ENCODE measurements at places on chromosomes 12 and 14.

DNA sequence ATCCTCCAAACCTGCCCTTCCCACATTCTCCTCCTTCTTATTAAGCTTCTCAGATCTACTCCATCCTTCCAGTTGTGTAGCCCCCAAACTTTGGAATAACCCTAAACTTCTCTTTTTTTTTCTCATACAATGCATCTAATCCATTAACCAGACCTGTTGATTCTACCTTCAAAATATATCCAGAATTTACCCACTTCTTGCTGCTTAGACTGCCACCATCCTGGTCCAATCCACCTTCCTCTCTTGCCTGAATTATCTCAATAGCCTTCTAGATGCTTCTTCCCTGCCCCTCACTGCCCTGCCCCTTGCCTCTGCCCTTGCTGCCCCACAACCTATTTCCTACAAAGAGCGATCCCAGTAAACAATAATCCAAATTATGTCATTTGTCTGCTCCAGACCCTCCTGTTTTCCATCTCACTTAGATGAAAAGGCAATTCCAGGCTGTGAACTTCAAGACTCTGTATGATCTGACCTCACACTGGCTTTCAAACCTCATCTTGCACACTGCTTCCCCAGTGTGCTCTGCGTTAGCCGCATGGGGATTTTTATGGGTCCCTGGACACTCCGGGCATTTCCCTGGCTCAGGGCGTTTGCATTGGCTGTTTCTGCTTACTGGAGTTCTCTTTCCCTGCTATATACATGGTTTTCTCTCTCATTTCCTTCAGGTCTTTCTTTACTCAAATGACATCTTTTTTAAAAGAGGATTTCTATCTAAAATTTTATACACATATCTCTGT is 42.6 kb upstream of the HIF1A start:
- no peak for DNase-seq

DNA sequence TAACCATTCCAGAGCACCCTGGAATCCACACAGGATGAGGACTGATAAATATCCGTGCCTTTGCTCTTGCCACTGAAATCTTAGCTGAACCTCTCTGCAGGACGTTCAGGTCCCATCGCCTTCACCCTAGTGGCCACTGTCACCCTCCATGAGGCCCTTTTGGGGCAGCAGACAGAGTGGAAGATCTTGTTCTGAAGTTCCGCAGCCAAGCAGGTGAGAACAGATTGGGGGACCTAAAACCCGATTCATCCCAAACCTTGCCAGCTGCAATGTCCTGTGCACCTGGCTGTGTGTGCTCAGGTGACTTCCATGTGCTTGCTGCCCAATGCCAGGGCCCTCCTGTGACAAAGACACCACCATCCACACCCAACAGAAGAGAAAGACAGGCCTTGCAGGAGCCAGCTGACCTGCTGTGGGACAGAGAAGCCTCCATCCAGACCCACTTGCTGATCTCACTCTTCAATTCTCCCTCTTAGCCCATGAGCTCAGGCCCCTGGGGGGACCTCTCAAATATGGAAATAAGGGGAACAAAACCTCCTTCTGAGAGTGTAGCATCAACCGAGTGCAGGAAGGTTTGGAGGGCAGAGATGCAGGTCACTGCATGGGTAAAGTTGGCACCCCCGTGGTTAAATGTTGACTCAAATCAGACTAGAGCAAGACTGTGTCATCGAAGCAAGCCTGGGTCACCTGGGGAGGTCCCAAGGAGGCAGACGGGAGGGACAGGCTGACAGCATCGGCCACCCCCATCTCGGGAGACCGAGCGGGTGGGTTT is 308.7 kb upstream of the DIO3 start:
- no peak for DNase-seq

- DNase-seq = no peak
Observed at GRCh38 chr12:71456316-71456715, 16.7 kb downstream of the LGR5 start.

DNA sequence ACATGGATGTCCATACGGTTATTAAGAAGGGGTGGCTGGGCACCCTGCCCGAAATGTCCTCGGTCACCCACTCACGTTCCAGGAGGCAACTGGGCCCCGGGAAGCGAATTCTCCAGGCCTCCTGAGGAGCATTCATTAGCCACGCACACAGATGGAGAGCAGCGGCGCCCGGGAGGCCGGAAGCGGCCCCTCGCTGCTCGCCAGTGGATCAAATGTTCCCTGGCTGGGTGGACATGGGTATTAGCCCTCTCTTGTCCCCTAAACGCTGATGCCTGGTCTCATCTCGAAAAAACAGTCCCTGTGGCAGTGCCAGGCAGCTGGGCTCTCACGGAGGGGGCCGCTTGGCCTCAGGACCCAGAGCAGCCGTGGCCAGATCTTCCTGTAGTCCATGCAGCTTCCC is 59.0 kb upstream of the DLK1 start:
- DNase-seq = no peak

DNA sequence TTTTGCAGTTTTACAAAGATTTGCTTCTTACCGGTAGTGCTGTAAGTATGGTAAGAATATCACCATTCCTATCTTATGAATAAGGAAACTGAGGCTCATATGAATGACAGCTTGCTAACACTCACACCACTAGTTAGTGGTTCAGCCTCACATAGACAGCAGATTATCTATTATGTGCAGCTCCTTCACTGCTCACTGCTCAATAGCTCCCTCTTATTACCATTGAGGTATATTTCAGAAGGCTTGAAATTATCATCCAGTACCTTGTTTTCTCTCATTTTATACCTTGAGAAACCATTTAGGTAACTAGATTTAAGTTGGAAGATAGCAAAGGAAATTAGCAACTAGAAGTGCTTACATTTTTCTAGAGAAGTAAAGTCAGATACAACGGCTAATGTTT is 15.5 kb downstream of the RIC8B start:
- DNase-seq = no peak

DNA sequence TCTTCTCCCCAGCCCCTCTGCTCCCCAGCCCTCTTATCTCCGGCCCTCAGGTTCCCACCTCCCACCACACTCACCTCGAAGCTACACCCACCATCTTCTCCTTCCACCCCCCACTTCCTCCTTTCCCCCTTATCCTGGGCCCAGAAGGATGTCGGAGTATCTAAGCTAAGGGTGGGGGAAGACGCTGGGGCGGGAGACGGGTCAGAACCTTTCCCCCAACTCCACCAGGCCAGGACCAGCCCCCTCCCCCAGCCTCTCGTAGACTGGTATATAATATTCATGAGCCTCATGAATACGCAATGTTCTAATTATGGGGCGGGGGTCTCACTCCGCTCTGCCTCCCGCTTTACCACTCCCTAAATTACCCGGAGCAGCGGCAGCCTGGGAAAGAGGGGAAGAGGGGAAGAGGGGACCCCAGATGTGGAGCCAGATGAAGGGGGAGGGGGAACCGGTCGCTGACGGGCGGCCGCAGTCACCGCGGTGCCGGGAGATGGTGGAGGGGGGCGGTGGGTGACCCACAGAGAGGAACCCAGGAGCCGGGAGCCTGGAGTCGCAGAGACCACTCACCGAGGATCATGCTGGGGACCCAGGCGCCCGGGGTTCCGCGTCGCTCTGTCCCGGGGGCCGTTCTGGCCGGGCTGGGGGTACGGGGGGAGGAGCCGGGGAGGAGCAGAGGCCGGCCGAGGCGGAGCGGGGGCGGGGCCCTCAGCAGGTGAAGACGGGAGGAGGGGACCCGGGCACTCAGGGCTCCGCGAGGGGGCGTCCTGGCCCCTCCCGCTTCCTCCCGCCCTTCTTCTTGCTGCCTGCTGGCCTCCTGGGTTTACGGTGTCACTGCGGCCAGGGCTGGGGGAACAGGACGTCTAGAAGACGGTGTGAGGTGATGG is 6.4 kb upstream of the ZNF385A start:
- DNase-seq = no peak

DNA sequence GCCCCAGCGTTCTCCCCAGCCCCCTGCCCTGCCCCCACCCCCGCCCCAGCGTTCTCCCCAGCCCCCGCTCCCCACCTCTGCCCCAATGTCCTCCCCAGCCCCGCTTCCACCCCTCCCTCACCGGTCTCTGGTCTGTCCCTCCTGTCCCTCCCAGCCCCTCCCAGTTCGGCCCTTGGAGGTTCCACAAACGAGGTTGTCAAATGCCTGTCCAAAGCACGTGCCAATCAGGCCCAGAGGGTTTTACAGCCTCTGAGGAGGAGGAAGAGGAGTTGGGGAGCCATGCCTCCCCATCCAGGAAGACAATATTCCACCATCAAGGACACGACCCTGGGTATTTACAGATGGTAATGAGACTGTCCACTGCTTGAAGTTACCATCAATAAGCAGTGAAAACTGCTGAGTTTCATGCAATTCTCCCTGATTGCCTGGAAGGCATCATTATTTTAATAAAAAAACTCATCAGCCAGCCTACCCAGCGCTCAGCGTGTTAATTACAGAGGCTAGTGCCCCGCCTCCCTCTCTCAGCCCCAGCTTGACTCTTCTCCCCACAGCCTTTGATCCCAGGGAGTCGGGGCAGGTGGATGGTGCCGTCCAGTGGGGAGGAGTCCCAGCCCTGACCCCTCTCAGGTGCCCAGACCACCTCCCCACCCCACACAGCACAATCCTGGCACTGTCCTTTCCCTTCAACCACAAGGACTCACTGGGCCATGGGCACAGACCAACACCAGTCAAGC is 30.6 kb upstream of the C14orf180 start:
- no peak for DNase-seq

- no peak for DNase-seq
Observed at GRCh38 chr12:108008163-108008905, 120.8 kb upstream of the WSCD2 start.

GRCh38 chr12:49365542-49365941 is 1.7 kb upstream of the SPATS2 start:
- no peak for DNase-seq

DNA sequence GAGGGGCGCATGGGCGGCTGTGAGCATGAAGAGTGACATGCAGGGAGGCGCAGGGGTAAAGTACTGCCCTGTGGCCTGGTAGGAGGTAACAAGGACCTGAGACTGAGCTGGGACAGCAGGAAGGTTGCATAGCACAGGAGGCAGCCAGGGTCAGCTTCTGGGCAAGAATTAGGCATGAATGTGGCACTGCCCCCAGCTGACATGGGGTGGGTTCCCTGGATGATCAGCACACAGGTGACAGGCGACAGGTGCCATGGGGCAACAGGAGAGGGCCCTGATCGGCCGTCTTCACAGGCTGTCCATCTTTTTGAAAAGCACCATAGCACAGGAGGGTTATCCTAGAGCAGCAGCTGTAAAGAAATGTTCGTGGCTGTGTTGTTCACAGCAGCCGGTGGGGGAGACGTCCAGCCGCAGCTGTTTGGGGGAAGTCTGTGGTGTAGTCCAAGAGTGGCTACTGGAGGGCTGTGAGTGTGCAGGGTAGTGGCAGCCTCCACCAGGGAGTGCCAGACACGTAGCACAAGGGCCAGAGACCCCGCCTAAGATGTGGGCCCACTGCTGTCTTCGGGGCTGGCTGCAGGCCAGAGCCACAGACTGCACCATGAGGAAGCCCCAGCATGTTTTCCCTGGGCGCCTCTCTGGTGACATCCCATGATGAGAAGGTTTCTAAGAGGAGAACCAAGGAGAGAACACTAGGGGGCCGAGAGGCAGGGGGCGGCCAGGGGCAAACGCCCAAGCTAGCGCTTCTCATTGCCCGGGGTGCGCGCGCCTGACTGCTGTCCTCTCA is 8.4 kb downstream of the CLBA1 start:
- no peak for DNase-seq
